ENCODE measurements at places on chromosomes 5 and 9.

DNA sequence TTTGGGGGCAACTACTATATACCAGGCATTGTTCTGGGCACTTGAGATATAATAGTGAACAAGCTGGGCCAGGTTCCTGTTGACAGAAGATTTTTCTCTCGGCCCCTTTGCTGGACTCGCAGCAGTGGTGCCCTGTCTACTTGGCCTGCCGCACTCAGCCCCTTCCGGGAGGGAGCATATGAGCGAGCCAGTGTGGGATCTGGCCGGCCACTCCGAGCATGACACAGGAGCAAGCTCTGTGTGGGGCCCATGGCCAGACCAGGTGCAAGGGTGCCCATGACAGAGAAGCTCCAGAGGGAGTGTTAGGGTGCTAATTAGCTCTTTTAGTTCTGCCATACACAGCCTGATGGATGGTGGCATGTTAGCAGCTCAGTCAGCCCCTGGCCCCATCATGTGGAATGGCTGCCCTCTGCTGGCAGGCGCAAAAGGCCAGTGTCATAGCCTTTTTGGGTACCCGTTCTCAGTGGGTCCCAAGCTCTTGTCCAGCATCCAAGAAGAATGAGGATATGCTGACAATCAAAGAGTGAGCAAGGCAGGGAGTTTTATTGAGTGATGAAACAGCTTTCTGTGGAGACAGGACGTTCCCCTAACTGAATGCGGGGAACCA lies 9.3 kb upstream of the KIF4B start:
- no peak for DNase-seq

- DNase-seq: no peak
Observed at GRCh38 chr5:15852949-15853348, 326.6 kb downstream of the MARCHF11 start.

DNA sequence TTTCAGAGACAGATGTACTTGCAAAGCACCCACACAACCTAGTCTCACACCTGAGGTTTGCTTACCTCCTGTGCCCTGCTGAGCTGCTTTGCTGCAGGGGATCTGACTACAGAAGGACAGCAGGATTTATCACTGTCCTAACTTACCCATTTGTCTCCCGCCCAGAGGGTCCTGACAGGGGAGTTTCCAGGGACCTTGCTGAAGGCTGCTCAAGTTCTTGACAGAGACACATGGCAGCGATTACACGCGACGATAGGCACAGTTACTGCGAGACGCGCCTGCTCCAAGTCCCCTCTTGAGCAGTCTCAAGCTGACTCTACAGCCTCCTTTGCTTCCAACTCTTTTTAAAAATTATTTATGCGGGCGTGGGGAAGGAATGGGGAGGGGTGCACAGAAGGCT lies 24.6 kb upstream of the GALNT10 start:
- no peak for DNase-seq

- no peak for DNase-seq
Observed at GRCh38 chr9:124279531-124280175, 21.9 kb downstream of the NEK6 start.

GRCh38 chr5:116498503-116499048 lies 76.0 kb downstream of the SEMA6A start:
- DNase-seq: no peak

DNA sequence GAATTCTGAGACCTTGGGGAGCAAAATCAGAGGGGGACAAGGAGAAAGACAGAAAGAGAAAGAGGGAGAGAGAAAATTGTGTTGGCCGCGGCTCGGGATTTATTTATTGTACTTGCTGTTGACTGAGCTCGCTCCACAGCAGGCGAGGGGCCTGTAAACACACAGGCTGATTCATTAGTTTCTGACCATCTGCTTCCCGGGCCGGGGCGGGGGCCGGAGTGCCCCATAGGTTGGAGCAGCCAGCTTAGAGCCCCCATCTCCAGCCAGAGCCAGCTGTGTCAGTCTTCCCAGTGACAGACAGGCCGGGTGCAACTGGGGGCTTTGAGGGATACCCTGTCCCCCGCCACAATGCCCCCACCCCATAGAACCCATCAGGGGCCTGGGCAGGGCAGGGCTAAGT lies 30.9 kb downstream of the NTNG2 start:
- no peak for DNase-seq

- DNase-seq: no peak
Observed at GRCh38 chr5:97242341-97242740, 59.3 kb upstream of the RIOK2 start.

GRCh38 chr9:136522314-136523237 lies 23.3 kb downstream of the NOTCH1 start:
- DNase-seq: no peak

- no peak for DNase-seq
Observed at GRCh38 chr5:1517838-1518237, 5.9 kb downstream of the LPCAT1 start.

- no peak for DNase-seq
Observed at GRCh38 chr5:141084487-141084989, 9.9 kb upstream of the PCDHB2 start.
